ENCODE measurements at places on chromosomes 4 and X.

DNA sequence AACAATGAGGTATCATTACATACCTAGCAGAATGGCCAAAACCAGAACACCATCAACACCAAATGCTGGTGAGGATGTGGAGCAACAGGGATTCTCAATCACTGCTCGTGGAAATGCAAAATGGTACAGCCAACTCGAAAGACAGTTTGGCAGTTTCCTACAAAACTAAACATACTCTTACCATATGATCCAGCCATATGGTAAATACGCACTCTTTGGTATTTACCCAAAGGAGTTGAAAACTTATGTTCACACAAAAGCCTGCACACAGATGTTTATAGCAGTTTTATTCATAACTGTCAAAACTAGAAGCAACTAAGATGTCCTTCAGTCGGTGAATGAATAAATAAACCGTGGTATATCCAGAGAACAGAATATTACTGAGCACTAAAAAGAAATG, 7.8 kb downstream of the CASP3 start:
- DNase-seq: no peak

GRCh38 chr4:98203332-98204235, 57.6 kb upstream of the RAP1GDS1 start:
- no peak for DNase-seq

DNA sequence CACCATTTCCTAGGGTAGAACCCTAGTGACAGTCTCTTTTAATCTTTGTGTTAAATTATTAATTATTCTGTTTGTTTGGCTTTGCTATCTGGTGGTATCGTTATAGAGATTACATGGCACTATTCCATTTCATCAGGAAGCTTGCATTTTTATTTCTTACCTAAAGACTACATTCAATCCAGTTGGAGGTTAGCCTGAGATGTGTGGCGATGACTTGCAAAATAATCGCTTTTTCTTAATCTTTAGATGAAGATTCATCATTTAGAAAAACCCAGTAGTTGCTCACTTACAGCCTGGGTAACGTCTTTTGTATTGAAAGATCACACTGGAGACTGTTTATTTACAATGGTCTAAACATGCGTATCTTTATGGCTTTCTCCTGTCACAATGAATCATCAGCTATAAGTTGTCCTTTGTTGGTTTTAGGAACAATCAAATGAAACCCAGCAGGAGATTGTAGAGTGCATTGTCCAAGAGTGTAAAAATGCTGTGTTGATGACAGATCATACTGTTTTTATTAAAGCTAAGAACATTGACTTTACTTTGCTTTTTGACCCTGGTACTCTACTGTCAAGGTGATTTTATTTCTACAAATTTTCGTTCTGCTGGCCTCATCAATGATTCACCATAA, 281.7 kb upstream of the PITX2 start:
- no peak for DNase-seq

DNA sequence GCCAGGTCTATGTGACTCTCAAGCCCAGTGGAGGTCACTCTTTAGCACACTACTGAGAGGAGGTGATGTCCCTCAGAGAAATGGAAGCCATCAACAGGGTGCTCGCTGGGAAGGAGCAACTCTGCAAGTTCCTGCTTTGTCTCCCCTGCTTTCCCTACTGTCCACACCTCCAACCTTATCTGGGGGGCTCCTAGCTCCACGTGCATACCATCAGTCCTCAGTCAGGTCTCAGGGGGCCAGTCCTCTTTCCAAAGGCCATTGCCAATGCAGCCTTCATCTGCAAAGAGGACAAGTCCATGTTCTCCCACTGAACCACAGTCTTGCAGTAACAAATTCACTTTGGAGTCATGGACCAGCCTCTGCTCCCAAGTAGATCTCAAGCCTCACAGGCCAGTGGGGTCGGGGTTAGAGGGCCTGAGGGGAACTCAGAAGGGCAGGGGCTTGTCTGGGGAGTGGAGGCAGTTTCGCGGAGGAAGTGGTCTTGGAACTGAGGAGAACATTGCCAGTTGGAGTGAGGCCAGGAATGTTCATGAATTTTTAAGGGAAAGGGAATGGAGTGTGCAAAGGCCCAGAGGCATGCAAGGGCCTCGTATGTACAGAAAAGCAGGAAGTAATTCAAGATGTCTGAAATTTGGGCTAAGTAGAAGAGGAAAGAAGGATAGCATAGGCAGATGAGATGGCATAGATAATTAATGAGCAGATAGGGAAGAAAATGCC, 8.9 kb downstream of the RTL5 start:
- DNase-seq: no peak

DNA sequence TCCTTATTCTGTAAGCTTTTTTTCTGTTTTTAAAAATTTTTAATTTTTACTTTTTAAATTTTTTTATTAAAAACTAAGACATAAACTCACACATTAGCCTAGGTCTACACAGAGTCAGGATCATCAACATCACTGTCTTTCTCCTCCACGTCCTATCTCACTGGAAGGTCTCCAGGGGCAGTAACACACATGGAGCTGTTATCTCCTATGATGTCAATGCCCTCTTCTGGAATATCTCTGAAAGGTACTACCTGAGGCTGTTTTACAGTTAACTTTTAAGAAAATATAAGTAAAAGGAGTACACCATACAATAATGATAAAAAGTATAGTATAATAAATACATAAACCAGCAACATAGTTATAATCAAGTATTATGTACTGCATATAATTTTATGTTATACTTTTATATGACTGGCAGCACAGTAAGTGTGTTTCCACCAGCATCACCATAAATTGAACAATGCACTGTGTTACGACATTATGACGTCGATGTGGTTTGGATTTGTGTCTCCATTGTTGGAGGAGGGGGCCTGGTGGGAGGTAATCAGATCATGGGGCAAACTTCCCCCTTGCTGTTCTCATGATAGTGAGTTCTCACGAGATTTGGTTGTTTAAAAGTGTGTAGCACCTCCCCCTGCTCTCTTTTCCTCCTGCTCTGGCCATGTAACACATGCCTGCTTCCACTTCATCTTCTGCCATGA, 21.3 kb downstream of the IL15 start:
- DNase-seq: no peak

DNA sequence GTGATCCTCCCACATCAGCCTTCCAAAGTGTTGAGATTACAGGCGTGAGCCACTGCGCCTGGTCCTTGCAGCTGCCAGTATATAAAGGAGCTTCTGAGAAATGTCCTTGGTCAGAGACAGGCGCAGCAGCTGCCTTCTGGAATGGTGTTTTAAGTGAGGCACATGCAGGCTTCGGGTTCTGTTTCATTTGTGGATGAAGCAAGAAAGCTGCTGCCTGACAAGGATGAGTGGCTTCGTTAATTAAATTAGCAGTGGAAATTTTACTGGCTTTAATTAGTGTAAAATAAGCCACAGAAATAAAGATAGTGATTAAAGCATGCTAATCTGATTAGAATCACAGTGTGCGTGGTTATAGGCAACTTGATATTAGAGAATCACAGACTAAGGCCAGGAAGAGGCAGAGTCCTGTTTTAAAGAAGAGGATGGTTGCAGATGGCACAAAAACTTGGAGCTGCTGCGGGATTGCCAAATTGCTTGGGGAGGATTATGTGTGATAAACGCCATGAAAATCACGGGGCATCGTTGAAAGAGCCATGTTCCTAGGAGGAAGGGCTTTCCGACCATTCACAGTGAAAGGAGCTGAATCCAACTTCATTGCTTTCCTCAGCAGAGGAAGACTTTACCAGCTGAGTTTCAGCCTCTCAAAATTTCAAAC, 348.4 kb upstream of the FAT1 start:
- no peak for DNase-seq

DNA sequence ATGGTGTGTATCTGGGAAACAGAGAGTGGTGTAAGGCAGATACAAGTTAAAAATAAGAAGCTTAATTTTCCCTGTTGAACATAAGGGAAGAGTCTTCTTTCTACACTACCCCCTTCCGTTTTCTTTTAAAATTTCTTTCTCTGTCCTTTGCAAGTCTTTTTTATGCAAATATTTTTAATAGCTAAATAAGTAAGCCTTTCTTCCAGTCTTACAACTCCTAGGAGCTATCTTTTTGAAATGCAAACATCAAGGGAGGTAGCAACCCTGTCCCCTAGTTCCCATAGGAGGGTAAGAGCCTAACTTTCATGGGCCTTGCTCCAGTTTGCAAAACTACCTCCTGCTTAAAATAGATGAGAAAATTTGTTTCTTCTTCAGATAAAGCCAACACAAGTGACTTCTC, 121.5 kb downstream of the MBNL3 start:
- DNase-seq: no peak

DNA sequence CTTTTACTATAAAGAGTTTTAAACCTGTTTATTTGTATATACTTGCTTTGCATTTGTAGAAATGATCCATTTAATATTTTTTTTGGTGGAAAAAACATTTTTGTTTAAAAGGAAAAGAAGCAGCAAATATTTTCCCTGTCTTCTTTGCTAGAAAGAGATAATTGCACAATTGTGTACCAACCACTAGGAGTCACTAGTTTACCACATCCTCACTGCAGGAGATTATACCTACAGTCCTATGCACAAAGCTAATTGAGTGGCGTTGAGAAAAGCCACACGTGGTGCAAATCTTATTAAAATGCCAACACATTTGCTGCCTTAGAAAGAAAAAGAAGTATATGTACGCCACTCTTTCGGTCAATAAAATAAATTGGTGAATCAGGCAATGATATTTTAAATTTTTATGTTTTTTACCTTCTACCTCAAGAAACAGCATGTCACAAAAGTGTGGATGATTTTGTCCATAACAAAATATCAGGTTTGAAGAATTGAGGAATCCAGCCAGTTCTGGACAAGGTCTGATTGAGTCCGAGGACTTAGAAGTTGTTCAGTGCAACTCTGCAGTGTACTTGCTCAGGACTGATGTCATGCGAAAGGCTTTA, 102.9 kb downstream of the GRXCR1 start:
- DNase-seq: peak; percentile 0

GRCh38 chr4:184807256-184807655, 18.5 kb downstream of the ACSL1 start:
- DNase-seq: no peak

DNA sequence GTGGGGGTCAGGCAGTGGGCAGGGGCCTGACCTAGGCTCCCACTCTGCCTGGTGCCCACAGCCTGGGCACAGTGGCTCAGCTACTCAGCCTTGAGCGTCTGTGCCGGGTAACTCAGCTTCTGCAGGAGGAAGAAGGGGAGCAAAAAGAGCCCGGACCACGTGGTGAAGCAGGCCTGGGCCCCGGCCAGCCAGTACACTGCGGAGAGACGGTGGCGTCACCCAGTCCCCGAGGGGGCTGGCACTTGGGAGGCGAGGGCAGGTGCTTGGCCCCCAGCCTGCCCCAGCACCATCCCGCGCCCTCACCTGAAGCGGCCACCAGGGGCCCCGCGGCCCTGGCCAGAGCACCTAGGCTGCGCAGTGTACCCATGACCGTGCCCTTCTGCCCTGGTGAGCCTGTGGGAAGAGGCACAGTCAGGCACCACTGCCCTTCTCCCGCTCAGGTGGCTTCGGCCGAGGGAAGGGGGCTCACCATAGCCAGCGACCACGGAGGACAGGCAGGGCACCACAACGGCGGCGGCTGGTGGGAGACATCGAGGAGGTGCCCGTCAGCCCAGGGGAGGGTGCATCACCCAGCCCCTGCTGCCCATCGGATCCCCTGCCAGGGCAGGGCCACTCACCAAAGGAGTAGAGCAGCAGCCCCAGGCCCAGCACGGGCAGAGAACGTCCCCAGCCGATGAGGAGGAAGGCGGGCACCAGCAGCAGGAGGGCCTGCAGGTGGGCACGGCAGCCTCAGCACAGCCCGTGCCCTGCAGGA, 32.3 kb downstream of the NOP14 start:
- DNase-seq: no peak

GRCh38 chr4:168710353-168710946, 213.6 kb downstream of the PALLD start:
- DNase-seq: peak; percentile 69

DNA sequence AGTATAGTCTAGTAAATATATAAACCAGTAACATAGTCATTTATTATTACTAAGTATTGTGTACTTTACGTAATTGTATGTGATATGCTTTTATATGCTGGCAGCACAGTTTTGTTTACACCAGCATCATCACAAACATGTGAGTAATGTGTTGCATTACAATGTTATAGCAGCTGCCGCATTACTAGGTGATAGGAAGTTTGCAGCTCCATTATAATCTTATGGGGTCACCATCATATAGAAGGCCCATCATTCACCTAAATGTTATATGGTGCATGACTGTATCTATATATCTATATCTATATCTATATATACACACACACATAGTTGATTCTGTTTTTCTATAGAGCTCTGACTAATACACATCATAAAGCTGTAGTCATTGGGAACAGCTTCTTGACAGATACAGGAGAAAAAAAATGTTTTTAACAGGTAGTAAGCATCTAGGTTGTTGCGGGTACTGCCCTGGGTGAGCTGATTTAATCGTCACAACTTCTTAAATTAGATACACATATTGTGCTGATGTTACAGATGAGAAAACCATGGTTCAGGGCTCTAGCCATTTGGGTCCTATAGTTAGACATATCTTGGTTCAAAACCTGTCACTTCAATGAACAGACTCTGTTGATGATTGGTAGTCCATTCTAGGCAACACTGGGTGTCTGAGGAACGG, 77.9 kb downstream of the CLNK start:
- no peak for DNase-seq

DNA sequence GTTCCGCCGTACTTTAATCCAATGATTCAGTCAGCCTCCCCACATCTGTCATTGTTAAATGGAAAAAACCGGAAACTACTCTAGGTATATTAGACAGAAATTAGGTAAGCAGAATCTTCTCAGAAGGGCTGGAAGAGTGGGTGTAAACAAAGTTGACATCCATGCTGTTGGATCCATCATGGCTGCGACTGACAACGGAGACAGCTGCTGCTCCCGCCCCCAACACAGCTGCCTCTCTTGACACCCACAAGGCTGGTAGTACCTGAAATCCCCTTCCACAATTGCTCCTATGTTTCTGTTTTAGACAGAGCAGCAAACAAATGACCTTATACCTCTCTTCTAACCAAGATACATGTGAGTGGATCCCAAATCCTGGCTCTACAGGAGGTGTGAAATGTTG, 66.6 kb downstream of the RXFP1 start:
- DNase-seq: no peak

- DNase-seq: no peak
Measured at GRCh38 chr4:123288309-123289025, 108.1 kb upstream of the SPRY1 start.

DNA sequence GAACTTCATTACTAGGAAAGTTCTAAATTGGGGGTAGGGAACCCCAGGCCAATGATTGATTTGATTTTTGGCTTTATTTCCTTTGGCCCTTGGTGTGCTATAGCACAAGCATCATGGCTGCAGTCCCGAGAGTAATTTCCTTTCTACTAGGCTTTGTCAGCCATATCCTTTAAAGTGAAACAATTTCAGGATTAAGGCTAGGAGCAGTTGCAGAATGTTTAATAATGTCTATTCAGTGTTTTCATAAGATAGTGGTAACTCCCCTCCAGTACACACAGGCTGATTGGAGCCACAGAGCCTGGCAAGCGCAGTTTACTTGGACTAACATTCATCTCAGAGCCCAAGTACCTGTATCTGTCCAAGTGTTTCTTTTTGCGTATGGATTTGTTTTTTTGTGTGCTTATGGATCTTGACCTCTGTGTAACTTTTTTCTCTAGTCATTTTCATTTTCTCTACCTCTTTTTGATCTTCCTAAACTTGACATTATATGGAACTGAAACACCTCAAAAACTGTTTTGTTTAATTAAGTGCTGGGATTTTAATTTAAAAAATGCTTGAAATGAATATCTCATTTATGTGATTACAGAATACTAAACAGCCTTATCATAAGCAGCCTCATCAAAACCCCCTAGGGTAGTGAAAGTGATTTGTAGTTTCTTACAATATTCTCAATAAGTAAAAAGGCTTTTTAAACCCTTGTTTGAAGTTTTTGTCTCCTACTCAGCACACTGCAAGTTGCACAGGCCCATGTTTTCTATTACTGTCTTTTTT, 7.5 kb downstream of the STIM2 start:
- no peak for DNase-seq

Measured in muscle of arm (tissue), 14 donors.